ENCODE measurements at places on chromosomes 7 and 10. TPM values are rescaled to one million over a fixed set of nuclear protein-coding genes. Genes with fewer than 3 reads are reported as not detected.

The DRGX gene
- polyA plus RNA-seq: 0.06 TPM

DNA sequence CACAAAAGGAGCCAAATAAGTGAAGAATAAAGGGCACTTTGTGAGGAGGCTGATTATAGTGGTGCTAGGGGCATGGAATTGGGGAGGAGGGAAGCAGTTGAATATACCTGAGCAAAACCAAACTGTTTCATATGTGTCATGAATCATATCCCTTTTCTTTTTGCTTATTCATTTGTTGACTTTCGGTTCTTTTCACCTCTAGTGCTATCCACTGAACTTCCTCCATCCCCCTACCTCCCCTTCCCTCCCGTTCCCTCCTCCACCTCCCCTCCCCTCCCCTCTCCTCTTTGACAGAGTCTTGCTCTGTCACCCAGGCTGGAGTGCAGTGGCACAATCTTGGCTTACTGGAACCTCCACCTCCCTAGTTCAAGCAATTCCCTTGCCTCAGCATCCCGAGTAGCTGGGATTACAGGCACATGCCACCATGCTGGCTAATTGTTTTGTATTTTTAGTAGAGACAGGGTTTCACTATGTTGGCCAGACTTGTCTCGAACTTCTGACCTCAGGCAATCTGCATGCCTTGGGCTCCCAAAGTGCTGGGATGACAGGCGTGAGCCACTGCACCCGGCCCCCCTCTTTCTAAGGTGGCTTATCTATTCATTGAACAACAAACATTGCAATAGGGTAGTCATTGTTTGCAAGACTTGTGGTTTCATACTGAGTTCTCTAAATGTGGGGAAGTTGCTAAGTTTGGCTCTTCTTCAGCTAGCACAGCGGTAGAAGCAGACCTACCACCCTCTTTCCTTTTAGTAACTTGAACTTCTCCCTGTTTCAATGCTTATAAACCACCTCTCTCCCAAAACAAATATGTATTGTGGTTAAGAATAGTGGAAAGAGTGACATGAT lies 150.4 kb upstream of the PRPS1L1 start:
- no peak for DNase-seq

GRCh38 chr10:75987616-75988015 lies 556.2 kb downstream of the LRMDA start:
- no peak for DNase-seq

The GRM3 gene
- 0.23 TPM for polyA plus RNA-seq

The SLC26A4 gene
- polyA plus RNA-seq: 6.8 TPM

The INTS15 gene
- polyA plus RNA-seq: 51.4 TPM

The STOX1 gene
- polyA plus RNA-seq: 14.7 TPM

DNA sequence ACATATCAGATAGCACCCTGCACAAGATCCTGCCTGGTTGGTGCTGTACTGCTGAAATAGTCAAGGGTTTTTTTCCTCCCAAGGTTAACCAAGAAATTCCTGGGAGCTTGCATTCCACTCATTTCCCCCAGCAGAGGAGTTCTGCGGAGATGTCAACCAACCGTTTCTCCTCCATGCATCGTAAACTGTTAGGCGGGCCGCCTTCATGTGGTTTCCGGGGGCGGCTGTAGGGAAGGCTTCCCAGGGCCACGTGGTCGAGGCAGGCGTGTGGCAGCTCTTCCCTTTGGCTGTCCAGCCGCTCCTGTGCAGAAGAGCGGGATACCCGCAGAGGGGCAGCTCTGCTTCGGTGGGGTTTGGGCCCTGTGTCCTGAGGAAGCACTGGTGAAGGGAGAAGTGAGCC lies 113.7 kb downstream of the RGS10 start:
- DNase-seq: peak; percentile 69

DNA sequence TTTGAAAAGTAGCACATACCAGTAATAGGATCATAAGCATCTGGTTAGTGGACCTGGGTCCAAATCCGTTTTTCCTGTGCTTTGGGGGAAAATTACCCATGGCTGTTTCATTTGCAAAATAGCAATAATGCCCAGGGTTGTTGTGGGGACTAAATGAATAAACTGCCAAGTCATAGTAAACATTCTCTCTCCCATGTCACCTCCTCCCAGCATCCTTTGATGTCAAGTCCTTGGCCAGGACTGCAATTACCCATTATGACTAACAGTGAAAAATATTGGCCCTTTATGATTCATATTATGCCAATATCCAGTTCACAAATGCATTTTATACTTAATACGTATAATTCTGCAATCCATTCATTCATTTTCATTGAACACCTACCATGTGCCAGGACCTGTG lies 23.0 kb downstream of the TOMM7 start:
- no peak for DNase-seq

DNA sequence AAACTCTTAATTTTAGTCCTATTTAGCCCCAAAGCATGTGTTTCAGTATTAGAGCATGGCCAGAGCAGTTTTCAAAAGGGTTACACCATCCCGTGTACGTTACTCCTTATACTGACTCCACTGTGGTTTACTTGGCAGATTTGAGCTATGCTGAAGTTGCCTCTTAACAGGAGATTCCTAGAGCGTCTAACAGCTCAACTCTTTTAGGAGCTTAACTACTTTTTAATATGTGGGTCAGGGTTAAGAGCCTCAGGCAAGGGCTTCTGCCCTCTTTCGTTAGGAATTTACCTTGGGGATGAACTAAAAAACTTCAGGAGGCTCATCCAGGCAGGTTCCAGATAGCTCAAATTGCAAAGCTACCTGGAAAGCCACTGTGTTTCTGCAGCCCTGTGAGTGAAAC lies 674.8 kb upstream of the C7orf33 start:
- DNase-seq: no peak

GRCh38 chr7:11294218-11294617 lies 320.5 kb downstream of the PHF14 start:
- no peak for DNase-seq

GRCh38 chr7:23216021-23216420 lies 30.6 kb upstream of the GPNMB start:
- no peak for DNase-seq

- no peak for DNase-seq
Observed at GRCh38 chr7:95904099-95904498, 131.7 kb downstream of the DYNC1I1 start.

The CYP3A4 gene
- polyA plus RNA-seq: 0.15 TPM

GRCh38 chr10:2925631-2926030 lies 141.7 kb upstream of the PFKP start:
- no peak for DNase-seq

- DNase-seq: no peak
Observed at GRCh38 chr10:69845574-69846292, 44.0 kb downstream of the COL13A1 start.

DNA sequence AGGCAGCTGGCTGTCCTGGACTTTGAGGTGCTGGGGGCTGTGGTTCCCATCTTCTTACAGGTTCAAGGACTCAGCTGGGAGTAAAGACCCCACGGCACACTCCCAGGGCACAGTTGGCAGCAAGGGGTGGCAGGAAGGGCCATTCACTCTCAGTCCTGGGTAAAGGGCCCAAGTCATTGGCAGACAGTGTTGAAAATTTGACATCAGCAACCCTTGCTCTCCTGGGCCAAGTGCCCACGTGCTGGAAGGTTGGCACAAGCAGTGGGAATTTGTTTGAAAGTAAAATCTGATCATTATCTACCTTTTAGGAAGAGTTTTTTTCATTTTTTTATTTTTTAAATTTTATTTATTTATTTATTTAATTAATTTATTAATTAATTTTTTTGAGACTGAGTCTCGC lies 241.6 kb upstream of the MKI67 start:
- DNase-seq: no peak

The ODAD2 gene
- 0.89 TPM for polyA plus RNA-seq

The TLX1 gene
- polyA plus RNA-seq: not detected

- no peak for DNase-seq
Observed at GRCh38 chr10:88082806-88083596, 219.6 kb downstream of the PTEN start.

The CALHM3 gene
- polyA plus RNA-seq: not detected

GRCh38 chr10:129033790-129034272 lies 433.2 kb upstream of the MGMT start:
- no peak for DNase-seq

The METTL27 gene
- polyA plus RNA-seq: 19.0 TPM

- no peak for DNase-seq
Observed at GRCh38 chr7:18927134-18927533, 190.3 kb downstream of the TWIST1 start.

DNA sequence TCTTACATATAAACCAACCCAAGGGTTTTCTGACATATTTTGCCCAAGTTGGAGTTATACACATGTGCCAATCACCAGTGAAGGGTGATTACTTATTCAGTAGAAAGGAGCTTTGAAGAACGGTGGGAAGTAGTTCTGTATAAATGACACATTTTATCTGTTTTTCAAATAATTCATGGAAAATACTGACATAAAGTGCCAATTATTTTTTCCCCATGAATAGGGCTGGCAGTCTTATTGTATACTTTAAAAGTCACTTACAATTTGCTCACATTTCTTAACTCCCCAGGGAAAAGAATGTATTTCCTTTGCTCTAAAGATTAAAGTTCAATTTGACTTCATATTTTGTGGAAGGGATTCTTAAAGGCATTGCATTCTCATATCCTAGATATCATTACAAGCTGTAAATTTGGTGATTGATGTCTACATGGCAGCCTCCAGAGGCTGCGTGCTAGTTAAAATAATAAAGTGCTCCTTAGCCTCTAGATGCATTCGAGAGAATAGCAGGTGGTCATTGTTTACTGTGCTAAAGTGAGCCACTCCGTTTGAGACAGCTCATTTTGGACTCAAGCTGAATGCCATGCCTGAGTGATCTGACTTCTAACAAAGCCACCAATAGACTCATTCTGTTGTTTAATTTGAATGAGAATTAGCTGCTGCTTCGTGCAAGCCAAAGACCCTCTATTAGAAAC lies 148.8 kb upstream of the NRP1 start:
- no peak for DNase-seq

GRCh38 chr7:138164804-138165203 lies 88.5 kb downstream of the AKR1D1 start:
- no peak for DNase-seq

- DNase-seq: no peak
Observed at GRCh38 chr10:76429368-76430060, 998.1 kb downstream of the LRMDA start.

The EGFR gene
- 31.1 TPM for polyA plus RNA-seq

GRCh38 chr7:65809259-65809981 lies 63.5 kb upstream of the VKORC1L1 start:
- no peak for DNase-seq

GRCh38 chr10:33709008-33709753 lies 374.7 kb upstream of the NRP1 start:
- DNase-seq: no peak

The CDH23 gene
- 1.6 TPM for polyA plus RNA-seq

The CALHM1 gene
- polyA plus RNA-seq: 0.09 TPM

DNA sequence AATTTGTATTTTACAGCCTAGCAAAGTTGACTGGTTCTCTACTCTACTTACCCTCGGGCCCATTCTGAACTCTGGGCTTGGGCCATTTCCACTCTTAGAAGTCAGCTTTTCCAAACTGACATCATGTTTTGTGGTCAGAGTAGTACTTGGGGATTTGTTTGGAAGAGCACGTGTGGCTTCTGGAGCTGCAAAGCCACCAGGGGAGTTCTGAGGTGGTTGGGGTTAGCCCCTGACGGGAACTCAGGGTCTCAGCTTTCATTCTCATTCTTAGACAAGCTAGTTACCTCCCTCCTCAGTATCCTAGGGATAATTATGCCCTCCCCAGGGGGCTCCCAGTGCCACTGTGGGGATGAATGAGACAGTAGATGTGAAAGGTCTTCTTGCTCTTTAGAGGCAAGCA lies 647.7 kb upstream of the GALNT17 start:
- DNase-seq: no peak

GRCh38 chr10:104267721-104268404 lies 1.1 kb upstream of the GSTO2 start:
- no peak for DNase-seq

DNA sequence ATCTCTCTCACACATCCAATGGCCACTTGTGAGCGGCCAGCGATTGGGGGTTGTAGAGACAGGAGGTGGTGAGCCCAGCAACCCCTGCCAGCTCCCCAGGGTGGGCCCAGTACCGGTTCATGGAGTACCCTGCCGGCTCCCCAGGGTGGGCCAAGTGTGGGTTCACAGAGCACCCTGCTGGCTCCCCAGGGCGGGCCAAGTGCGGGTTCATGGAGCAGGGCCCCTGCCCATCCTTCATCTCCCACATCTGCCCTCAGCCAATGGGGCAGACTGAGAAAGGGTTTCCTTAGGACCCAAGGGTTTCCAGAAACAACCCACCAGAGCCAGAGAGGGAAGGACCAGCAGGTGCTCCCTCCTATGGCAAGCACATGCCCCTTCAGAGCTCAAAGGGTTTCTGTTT lies 21.4 kb upstream of the SLIT1 start:
- DNase-seq: no peak

GRCh38 chr7:142862786-142863400 lies 8.0 kb downstream of the EPHB6 start:
- DNase-seq: no peak

- DNase-seq: no peak
Observed at GRCh38 chr7:129779602-129780256, 168.2 kb downstream of the NRF1 start.

GRCh38 chr10:68155615-68156210 lies 46.4 kb downstream of the MYPN start:
- DNase-seq: no peak

DNA sequence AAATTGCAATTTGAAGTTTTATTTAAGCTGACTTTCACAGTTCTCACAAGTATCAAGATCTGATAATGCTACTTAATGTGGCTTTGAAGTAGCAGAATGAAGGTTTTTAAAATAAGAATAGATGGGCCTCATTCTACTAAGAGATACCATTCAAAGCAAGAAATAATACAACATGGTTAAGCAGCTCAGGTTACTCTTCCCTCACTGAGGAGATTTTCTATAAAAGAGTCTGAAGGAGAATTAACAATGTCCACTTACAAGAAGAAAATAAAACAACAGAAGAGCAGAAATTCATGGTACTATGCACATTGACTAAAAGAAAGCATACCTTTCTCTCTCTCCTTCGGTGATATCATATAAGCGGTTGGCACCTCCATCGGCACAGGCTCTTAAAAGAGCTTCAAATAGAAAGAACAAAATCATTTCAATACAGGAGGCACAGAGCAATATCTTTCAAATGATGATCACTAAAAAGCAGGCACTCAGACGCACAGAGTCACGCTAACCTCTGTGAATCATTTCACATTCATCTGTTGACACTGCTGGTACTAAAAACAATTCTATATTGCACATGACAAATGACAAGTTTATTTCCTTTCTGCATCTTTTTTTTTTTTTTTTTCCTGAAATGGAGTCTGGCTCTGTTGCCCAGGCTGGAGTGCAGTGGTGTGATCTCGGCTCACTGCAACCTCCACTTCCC lies 153.1 kb downstream of the TPK1 start:
- no peak for DNase-seq

GRCh38 chr10:34933676-34934075 lies 118.6 kb upstream of the PARD3 start:
- no peak for DNase-seq

DNA sequence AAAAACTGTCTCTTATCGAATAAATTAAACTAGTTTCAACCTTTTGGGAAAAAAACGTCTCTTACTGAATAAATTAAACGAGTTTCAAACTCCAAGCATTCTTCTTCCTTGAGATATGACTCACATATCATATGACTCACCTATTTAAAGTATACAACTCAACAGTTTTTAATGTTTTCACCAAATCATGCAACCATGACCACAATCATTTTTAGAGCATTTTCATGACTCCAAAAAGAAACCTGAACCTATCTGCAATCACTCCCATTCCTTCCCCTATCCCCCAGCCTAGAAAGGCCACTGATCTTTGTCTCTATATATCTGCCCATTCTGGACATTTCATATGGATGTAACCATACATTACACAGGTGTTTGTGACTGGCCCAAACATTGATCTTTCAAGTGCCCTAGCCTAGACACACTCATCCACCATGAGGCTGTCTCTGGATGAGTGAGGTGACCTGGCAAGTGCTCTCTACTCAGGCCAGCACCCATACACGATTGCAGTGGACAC lies 115.3 kb downstream of the PIP4K2A start:
- no peak for DNase-seq

The RHBDD2 gene
- polyA plus RNA-seq: 59.7 TPM

Data from left renal pelvis (tissue), 4 donors.